Pancreas (tissue), 10 donors: ENCODE measurements at places on chromosomes 3 and 15. TPM values are rescaled to one million over a fixed set of nuclear protein-coding genes. Genes with fewer than 3 reads are reported as not detected.

The CFAP100 gene
- total RNA-seq, result not detected

The COL8A1 gene
- 0.67 TPM for total RNA-seq

The OR5K2 gene
- total RNA-seq, result not detected

The ANKRD63 gene
- total RNA-seq, result not detected

The PPP1R14D gene
- not detected for total RNA-seq

The LMOD3 gene
- total RNA-seq, result not detected

The TMEM207 gene
- not detected for total RNA-seq

The TRH gene
- total RNA-seq, result not detected

The STARD9 gene
- 1.2 TPM for total RNA-seq

The ZPLD1 gene
- total RNA-seq, result 0.18 TPM

The RBP2 gene
- total RNA-seq, result not detected

The ACTR8 gene
- 15.1 TPM for total RNA-seq

The SGO1 gene
- not detected for total RNA-seq

The TMEM62 gene
- 10.2 TPM for total RNA-seq

The GCSAM gene
- total RNA-seq, result 0.25 TPM

The GOLGA8R gene
- total RNA-seq, result 1.8 TPM

The TRMT10C gene
- 8.4 TPM for total RNA-seq
